ENCODE measurements at places on chromosomes 6 and 20.
A peak's percentile ranks its signal among the peaks of the same experiment; 100 is the strongest.

DNA sequence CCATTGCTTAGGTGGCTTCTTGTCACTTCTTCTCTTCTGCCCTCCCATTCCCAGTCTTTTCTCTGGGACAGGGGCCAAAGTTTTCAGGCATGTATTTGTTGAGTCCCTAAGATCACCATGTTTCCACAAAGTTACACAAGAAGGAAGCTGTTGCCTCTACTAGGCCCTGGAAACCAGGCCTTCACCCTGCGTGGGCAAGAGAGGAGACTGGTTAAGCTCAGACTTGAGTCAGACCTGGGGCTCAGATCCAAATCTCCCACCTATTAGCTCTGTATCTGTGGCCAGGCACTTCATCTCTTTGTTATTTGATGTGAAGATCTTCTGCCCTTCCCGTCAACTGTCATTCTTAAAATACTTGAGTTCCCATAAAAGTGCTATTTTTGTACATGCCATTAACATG lies 154.6 kb downstream of the SASH1 start:
- no peak for DNase-seq

- peak; percentile 9 for DNase-seq
Observed at GRCh38 chr6:113901482-113901881, 44.3 kb downstream of the MARCKS start.

DNA sequence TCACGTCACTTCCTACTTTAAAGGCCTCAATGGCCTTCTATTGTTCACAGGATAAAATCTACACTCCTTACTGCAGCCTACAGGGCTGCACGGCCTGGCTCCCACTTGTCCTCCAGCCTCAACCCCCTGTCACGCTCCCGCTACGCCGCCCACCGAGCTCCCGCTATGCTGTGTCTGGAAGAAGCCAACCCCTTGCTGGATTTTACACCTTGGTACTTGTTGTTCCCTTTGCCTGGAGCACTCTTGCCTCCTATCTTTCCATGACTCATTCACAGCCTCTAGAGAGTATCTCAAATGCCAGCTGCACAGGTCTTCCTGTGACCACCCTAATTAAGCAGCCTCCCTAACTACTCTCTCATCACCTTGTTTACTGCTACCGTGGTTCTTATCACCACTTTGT lies 259.9 kb downstream of the PRKN start:
- no peak for DNase-seq

- DNase-seq: no peak
Observed at GRCh38 chr6:170098428-170099170, 192.3 kb downstream of the DLL1 start.

DNA sequence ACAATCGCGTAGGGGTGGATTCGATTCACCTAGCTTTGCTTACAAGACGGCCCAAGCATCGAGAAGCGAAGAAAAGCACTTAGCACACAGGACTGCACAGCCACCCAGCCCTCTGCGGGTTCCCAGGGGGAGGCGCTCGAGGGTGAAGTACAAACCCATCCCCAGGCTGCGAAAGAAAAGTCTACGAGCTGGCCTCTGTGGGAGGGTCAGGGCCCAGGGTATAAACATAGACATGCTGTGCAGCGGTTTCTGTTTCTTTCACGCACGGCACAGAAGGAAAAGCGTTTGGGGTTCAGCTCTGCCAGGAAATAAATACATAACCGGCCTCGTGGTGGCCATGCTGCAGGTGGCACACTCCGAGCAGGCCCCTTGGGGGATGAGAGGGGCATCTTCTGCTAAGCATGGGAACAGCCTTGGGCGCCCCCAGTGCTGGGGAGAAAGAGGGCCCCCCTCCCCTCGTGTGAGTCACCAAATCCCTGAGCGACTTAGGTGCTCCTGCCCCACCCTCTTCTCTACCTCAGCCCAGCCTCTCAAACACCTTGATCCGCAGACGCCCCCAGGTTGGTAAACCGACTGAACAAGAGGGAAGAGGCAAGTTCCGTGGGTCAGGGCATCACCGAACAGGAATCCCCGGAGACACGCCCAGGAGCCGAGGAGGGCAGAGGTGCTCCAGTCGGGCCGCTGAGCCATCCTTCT lies 91.6 kb upstream of the RIPOR2 start:
- no peak for DNase-seq

- no peak for DNase-seq
Observed at GRCh38 chr20:54517241-54517975, 42.0 kb downstream of the DOK5 start.

- no peak for DNase-seq
Observed at GRCh38 chr6:101853231-101854085, 459.9 kb downstream of the GRIK2 start.

DNA sequence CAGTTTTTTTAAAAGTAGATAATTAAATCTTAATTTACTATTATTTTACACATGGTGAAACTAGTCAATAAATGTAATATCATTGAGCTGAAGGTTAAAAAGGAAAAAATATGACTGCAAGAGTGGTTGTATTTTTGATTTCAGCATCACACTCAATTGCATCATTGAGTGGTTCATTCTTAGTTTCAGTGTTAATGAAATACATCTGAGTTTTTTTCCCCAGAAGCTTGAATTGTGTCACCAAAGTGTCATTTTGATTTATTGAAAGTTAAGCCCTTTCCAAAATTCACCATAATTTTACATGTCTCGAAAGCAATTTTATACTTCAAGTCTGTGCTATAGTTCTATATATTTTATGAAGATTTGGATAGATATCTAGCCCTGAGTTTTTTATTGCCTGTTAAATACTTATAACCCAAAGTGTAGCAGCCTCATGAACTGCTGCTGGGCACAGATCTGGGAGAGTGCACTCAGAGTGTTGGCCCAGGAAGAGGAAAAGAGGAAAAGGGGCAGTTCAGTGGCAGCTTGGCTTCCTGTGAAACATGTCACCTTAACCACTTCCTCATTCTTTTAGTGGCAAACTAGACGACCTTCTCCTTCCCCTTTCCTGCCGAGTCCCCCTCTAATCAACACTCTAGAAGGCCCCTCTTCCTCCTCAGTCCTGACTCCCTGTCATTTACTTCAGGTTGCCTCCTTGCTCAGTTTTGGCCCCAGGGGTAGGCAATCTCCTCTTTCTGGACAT lies 140.7 kb downstream of the ESR1 start:
- DNase-seq: no peak

- DNase-seq: no peak
Observed at GRCh38 chr6:21691685-21692346, 98.3 kb downstream of the SOX4 start.

DNA sequence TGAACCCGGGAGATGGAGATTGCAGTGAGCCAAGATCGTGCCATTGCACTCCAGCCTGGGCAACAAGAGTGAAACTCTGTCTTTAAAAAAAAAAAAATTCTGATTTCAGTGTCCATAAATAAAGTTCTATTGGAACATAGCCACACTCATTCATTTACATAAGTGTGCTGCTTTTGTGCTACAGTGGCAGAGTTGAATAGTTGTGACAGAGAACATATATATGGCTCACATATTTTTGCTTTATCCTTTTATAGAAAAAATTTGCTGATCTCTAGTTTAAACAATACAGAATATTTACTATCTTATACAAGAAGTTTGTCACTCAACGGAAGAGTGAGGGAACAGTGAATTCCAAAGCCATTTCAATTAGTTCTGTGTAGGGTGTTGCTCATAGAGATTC lies 18.0 kb downstream of the MCM8 start:
- no peak for DNase-seq

- no peak for DNase-seq
Observed at GRCh38 chr6:106724337-106724736, 95.0 kb downstream of the QRSL1 start.

DNA sequence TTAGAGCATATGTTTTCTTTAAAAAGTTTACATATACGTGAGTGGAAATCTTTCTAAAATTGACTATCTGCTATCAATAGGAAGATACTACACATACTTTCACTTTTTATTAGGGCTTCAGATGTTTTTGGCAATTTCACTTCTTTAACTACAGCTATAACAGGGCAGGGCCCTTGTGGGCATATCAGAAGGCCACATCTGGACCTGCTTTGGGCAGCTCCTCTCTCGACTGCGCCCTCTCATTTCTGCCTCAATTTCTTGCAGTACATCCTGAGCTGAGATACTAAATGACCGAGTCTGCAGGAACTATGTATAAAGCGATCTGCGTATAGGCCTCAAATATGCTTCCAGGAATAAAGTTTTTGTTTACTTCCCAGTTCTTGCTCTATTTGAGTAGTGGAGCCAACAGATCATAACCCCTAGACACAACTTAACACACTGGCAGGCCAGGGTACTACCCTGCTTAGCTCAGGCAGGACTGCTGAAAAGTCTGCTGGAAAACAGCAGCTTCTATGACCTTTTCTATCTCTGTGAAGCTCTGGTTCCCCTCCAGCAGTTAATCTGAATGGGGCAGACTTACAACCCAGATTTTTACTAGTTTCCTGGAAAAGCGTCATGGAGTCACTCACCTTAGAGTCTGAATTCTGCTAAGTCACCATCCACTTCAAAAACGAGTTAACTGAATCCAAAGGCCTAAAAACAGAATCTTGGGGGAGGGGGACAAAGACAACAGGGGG lies 12.7 kb downstream of the GCLC start:
- no peak for DNase-seq

DNA sequence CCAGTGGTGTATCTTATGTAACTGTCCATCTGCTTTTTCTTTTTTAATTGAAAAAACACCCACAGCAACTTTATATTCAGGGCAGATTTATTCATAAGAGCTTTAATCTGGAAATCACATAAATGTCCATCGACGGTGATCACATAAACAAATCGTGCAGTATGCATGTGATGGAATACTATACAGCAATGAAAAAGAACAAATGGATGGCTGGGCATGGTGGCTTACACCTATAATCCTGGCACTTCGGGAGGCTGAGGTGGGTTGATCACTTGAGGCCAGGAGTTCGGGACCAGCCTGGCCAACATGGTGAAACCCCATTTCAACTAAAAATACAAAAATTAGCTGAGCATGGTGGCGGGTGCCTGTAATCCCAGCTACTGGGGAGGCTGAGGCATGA lies 39.1 kb downstream of the VSTM2L start:
- DNase-seq: no peak

- no peak for DNase-seq
Observed at GRCh38 chr20:5845681-5846615, 95.7 kb downstream of the SHLD1 start.

- DNase-seq: no peak
Observed at GRCh38 chr20:21421601-21422236, 24.4 kb upstream of the NKX2-4 start.

- no peak for DNase-seq
Observed at GRCh38 chr6:24270011-24270410, 87.8 kb downstream of the DCDC2 start.

DNA sequence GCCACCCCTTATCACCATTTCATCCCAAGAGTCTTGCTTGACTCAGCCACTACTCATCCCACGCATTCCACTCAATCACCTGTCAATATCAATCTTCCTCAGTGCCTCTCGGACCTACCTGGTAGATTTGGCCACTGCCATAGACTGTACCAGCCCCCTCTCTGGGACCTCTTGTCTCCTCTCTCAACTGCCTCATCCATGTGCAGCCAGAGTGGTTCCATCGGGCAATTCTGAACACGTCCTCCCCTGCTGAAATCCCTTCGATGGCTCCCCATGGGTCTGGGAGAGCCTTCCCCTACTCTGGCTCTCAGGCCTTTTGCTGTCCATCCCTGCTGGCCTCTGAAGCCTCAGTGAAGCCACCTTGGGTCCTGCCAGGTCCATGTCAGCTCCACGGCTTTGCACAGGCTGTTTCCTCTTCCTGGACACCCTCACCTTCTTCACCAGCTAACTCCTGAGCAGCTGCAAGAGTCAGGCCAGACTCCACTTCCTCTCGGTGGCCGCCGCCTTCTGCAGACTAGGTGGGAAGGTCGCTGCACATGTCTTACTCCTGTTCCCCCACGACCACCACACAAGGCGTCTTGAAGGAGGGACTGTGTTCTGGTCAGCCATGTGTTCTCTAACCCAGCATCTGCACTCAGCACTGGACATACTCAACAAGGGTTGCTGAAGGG lies 120.4 kb downstream of the TOX2 start:
- DNase-seq: no peak

DNA sequence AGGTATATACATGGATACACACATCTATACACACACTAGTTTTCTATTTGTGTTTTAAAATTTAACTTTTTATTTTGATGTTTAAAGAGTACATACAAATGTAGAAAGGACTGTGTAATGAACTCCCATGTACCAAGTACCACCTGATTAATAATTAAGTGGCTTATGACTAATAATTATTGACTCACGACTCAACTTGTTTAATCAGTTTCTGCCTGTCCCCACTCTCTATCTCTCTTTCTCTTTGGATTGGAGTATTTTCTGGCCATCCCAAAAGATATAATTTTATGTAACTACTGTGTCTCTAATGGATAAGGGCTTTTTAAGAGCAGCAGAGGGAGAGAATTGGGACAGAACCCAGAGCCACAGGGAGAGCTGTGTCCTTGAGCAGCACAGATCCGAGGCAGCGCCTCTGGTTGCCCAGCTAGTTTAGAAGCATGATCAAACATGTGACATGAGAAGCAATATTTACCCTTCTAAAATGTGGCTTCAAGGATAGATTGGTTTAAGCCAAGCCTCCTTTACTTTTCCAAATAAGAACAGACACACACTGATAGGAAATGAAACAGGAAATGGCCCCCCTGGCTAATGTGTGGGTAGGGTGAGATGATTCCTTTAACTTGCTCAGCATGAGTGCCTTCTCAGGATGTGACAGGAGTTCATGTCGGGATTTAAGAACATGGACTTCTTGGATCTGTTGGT lies 81.0 kb downstream of the ERMARD start:
- DNase-seq: no peak

DNA sequence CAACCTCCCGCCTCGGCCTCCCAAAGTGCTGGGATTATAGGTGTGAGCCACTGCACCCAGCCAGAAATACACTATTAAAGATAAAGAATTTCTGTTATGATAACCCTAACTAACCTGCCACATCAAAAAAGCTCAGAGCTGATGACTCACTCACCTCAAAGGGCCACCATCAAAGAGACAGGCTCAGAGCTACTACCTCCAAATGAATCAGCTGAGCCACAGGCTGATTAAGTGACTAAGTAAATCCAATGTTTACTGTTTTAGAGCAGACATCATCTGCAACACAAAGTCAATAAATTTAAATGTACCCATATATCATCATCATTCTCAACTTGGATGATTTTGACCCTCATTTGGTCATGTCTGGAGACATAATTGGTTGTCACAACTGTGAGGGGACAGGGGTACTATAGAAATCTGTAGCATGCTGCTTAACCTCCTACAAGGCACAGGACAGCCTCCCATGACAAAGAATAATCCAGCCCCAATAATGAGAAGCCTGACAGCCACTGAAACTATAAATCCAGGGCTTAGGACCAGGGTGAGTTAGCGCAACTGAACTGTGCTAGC lies 106.5 kb downstream of the ATP9A start:
- DNase-seq: peak; percentile 42

DNA sequence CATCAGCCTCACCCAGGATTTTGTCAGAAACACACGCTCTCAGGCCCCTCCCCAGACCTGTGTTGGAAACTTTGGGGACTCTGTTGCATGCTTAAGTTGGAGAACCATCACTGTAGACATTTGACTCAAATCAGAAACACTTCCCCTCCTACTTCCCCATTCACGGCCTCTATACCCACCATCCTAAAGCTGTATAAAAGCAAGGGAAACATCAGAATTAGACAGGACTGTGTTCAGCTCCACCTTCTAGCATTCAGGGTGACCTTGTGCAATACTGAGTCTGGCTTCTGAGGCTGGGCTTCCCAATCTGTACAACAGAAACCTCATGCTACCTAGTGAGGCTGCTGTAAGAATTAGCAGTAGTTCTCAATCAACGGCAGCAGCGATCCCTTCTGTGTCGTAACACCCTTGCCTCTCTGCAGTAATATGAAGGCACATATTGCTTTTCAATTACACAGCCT lies 252.3 kb downstream of the LY86 start:
- no peak for DNase-seq

Data from AG08396 (cell line).